Stimulated activated CD8-positive, alpha-beta memory T cell treated with anti-CD3 and anti-CD28 coated beads, Interleukin-4, amount 100 ng/mL, for 4 hours (primary cell): ENCODE measurements at places on chromosomes 16 and 17.

DNA sequence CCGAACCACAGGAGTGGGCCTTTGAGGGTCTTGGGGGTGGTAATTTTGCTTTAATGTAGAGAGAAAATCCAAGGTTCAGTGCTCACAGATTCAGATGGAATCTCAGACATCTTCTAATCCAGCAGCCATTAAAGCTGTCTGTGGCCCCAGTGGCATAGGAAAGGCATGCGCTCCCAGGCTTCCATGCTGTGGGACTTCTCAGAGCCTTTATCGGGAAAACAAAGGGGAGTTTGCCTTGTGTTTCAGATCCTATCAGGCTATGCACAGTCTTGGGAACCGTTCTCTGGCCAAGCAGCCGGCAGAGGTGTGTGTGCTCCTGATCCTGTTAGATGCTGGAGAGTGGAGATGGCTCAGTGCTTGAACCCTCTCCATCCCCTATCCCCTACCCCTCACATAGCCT is 7.8 kb downstream of the ADGRG1 start:
- DNase-seq, result no peak

GRCh38 chr16:19307587-19308241 is 22.2 kb downstream of the CLEC19A start:
- no peak for DNase-seq

DNA sequence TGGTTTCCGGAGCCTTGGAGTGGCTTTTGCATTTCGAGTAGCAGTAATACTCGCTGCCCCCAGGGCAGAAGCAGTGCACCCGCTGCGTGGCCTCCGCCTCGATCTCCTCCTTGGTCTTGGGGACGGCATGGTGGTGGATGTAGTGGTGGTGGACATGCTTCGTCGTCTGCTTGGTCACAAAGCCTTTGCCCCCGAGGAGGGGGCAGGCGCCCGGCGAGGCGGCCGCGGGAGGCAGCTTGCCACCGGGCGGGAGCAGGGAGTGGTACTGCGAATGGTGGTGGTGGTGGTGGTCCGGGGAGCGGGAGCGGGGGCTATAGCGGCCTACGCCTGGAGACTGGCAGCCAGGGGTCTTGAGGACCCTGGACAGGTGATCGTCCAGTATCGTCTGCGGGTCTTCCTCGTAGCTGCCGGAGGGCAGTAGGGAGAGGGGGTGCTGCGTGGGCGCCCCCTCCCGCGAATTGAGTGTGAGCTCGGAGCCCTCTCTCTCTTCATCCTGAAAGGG is 24.1 kb downstream of the AXIN2 start:
- DNase-seq, result no peak

DNA sequence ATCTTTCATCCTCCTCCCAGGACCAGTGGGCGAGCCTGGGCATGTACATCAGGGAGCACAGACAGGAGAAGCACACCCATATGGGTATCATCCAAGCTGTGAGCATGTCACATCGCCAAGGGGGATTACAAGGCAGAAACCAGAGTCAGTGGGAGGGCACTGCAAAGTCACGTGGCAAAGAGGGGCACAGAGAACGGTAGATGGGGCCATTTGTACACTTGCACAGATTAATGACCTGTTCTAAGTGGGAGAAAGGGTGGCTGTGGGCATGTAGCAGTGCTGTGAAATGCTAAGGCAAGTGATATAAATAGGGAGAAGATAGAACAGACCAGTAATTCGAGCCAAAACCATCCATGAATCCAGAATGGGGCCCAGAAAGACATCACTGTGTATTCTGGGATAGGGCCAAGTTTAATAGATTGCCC is 265.0 kb downstream of the CPPED1 start:
- DNase-seq, result no peak

GRCh38 chr16:74888232-74888862 is 96.6 kb downstream of the WDR59 start:
- DNase-seq, result no peak

- DNase-seq, result no peak
Observed at GRCh38 chr16:67248401-67249177, at the start of gene SLC9A5. SLC9A5 (plus strand) TSS chr16:67248979; CDS start chr16:67249015, 36 bp downstream.

GRCh38 chr16:19295393-19295792 is 9.9 kb downstream of the CLEC19A start:
- DNase-seq, result no peak

DNA sequence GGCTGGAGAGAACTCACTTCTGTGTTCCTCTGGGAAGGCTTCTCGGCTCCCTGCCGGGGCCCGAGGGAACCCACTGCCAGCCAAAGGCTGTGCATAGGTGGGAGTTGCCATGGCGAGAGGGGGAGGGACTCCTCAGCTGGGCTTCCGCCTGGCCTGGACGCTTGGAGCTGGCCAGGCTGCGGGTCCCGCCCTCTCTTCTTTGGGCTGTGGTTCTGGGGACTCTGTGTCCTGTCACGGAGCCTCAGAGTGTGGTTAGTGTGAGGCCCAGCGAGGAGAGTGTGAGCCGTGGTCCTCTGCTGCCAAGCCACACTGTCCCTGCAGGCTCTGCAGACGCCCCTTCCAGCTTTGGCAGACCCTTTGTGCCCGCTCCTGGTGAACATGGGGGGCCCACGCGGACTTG is 123.1 kb downstream of the OR1D5 start:
- no peak for DNase-seq

GRCh38 chr17:6699997-6700947 is 12.9 kb downstream of the SLC13A5 start:
- no peak for DNase-seq

DNA sequence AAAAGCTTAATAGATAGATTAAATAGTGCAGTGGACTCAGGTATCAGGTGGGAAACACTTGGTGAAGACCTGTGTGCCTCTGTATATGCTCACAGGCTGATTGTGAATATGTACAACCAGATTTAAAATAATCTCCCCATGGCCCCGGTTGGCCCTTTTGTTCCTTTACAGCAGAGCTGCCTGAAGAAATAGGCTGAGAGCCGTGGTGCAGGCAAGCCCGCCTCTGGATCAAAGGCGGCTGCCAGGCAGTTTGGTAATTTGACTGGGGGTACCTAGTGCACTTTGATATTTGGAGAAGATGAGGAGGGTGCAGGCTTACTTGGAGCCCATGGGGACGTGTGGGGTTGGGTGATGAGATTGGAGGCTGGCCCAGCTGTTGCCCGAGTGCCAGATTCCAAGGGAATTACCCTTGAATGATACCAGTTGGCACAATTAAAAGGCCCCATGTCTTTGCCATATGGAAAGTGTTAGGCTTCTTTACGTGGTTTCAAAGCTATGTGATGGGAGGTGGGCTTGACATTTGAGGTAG is 5.0 kb downstream of the NKD1 start:
- DNase-seq, result no peak
